ENCODE measurements at places on chromosomes 2 and 18. TPM values are rescaled to one million over a fixed set of nuclear protein-coding genes. Genes with fewer than 3 reads are reported as not detected.

DNA sequence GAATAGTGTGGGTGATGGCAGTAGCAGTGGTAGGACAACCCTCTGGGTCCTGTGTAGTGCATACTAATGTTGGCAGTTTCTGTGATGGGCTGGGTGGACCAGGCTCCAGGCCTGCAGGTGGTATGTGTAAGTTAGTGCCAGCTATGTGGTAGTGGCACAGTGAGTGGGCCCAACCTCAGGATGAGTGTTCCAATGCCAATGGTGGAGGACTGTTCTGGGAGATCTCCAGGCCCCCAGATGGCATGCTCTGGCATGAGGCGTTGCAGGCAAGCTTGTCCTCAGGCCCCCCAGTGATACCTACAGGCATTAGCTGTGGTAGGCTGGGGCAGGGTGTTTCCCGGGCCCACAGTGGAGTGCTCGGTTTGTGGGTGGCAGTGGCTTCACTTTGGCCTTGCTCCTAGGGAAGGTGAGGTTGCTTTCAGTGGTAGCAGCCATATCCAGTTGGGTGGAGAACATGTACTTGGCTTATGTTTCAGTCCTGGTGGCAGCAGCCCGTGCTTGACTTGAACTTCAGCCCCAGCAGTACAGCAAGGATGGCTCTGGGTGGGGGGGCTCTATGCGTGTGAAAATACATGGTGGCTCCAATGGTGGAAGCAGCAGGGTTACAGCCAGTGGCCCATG is 32.4 kb downstream of the TEX51 start:
- H3K4me1 ChIP-seq, result no peaks in the 10 kb centered on the region
- no peaks in the 10 kb centered on the region for H3K36me3 ChIP-seq
- no peak overlapping the region for H3K27ac ChIP-seq
- DNase-seq, result no peak

The DOK6 gene
- not detected for total RNA-seq

- no peak overlapping the region for H3K4me3 ChIP-seq
- no peaks in the 10 kb centered on the region for H3K4me1 ChIP-seq
- no peaks in the 10 kb centered on the region for H3K27me3 ChIP-seq
Measured at GRCh38 chr2:36393738-36394256, 38.2 kb downstream of the CRIM1 start.

The KLHL14 gene
- total RNA-seq, result not detected

DNA sequence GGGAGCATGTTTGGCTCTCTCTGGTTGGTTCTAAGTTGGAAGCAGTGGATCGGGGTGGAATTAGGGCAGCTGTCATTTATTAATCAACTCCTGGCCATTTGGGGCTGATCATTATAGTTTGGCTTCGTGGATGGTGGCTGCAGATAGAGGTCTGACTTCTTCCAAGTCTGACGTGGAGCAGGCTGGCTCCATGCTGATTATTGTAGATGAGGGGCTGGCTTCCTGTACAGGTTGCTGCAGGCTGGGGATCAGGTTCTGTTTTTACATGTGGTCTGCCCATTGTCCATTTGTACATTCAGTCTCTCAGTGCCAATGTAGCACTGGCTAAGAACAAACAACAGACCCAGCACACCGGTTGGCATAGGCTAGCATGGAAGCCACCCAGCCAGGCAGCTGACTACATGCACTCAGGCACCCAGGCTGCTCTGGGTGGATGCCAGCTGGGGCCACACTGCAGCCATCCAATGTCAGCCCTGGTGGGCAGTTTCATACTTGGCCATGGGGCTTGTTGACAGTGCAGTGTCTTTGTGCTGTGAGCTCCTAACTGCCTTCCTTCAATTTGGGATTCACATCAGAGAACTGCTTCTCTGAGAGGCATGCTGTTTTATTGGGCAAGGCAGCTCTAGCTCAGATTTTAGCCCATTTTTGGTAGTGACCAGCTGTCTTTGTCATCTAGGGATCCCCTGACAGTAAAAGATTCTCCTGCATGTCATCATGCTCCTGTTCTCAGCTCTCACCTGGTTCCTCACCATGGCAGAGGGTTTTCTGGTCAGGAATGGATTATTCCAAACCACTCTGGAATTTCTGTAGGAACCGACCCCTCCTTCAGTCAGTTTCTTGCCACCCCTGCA is 25.4 kb downstream of the NPAS2 start:
- no peaks in the 10 kb centered on the region for H3K27me3 ChIP-seq
- DNase-seq, result no peak
- peaks cover 6% of the 10 kb centered on the region for H3K36me3 ChIP-seq
- H3K4me3 ChIP-seq, result no peak overlapping the region

DNA sequence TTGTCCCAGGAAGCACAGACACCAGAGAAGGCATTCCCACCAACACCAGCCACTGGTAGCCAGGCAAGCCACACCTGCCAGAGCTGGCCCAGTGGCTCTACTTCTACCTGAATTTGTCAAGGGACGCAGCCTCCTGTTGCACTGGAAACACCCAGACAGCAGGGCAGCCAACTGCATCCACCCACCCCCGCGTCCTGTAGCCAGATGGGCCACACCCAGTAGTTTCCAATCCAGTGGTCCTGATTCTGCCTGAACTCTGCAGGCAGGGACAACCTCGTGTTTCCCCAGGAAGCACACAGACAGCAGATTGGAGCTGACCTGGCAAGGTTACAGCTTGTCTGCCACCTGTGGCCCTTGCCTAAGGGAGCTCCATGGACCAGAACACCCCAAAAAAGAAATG is 18.2 kb downstream of the PFN4 start:
- no peak overlapping the region for H3K4me3 ChIP-seq
- no peaks in the 10 kb centered on the region for H3K4me1 ChIP-seq
- H3K27ac ChIP-seq, result no peak overlapping the region
- DNase-seq, result no peak

DNA sequence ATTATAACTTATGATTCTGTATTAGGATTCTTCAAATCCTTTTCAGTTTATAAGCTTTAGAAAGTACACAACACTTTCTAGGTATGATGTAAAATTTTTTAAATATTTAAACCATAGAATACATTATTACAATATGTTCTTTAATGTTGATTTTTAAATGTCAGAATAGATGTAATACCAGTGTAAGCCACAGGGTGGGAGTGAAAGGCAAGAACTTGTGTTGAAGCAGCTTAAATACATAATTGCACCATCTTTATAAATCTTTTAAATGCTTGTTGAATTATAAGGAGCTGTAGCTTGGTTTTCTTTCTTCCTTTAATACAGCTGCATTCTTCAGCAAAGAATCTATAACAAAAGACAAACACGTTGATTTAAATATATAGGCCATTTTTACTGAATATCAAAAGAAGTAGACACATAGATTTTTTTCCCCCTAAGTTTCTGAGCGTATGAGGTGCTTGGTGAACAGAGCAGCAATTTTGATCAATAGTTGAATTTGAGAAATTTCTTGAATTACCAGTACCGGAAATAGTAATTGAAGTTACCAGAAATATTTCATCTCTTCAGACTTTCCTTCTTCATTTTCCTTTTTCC is 63.0 kb downstream of the TANK start:
- H3K36me3 ChIP-seq, result peaks cover 24% of the 10 kb centered on the region
- no peaks in the 10 kb centered on the region for H3K27me3 ChIP-seq
- H3K27ac ChIP-seq, result no peak overlapping the region
- no peaks in the 10 kb centered on the region for H3K4me1 ChIP-seq
- no peak for DNase-seq

The SAG gene
- 0.39 TPM for total RNA-seq

- no peak overlapping the region for H3K4me3 ChIP-seq
- DNase-seq, result peak; percentile 24
- H3K27me3 ChIP-seq, result no peaks in the 10 kb centered on the region
- no peak overlapping the region for H3K27ac ChIP-seq
- peaks cover 3% of the 10 kb centered on the region for H3K4me1 ChIP-seq
Measured at GRCh38 chr2:182716650-182716979, 558 bp downstream of the DNAJC10 start.

The PJVK gene
- total RNA-seq, result 2.4 TPM
